Amniotic stem cell (primary cell): ENCODE measurements at places on chromosomes 7 and 10.

DNA sequence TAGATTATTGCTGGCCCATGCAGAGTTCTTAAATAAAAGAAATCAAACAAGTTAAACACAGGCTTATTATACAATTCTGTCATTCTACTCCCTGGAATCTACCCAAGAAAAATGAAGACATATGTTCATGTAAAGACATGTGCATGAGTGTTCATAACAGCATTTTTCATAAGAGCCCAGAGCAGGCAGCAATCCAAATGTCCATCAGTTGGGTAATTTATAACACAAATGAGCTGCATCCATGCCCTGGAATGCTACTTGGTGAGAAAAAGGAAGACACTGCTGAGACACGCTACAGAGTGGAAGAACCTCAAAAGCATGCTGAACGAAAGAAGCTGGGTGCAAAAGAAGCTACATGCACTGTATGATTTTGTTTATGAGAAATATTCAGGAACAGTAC, 342.6 kb downstream of the TCERG1L start:
- no peak for DNase-seq

DNA sequence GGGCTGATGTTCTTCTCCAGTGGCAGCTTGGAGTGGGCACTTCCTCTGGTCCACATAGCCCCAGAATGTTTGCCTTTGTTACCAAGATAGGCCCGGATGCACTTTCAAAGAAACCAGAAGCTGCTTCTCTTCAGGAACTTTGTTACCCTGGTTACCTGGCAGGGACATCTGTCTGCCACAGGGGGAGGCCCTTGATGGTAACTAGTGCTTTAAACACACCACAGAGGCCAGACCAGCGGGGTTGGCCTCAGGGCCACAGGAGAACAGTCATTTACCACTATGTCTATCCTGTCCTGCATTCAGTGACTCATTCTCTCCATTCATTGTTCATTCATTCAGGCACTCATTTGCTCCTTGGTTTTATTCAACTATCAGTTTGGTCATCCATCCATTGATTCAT, 11.9 kb upstream of the PLEKHA1 start:
- no peak for DNase-seq

DNA sequence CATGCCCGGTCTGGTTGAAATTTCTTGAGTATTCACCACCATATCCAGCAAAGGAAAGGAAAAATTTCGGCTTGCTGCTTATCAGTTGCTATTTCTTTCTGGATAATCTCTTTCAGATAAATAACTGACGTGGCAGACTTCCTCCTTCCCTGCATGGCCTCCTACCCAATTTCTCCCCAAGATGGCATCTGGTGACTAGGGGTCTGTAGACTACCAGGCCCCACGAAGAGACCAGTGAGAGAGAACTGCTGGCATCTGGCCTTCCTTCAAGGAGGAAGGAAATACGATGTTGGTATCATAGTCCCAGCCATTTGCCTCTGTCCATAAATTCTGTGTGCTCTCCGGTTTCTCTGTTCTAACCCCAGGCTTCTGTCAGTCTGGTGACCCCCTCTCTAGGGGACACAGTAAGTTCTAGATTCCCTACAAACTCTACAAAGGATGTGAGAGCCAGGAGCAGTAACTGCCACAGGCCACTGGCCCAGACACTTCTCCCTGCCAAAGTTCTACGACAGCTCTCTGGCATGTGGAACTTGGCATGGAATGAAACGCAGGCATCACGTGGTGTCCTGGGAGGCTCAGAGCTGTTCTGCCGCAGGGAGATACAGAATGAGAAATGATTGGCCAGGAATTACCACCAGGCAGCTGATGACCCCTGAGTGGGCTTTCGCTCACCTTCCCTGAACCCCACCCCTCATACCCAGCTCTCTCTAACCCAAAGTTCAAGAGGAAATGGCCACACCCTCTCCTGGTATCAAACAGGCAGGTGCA, 30.0 kb upstream of the MSRB2 start:
- peak; percentile 1 for DNase-seq

- DNase-seq: peak; percentile 47
Measured at GRCh38 chr7:134605978-134606923, 40.4 kb upstream of the BPGM start.

DNA sequence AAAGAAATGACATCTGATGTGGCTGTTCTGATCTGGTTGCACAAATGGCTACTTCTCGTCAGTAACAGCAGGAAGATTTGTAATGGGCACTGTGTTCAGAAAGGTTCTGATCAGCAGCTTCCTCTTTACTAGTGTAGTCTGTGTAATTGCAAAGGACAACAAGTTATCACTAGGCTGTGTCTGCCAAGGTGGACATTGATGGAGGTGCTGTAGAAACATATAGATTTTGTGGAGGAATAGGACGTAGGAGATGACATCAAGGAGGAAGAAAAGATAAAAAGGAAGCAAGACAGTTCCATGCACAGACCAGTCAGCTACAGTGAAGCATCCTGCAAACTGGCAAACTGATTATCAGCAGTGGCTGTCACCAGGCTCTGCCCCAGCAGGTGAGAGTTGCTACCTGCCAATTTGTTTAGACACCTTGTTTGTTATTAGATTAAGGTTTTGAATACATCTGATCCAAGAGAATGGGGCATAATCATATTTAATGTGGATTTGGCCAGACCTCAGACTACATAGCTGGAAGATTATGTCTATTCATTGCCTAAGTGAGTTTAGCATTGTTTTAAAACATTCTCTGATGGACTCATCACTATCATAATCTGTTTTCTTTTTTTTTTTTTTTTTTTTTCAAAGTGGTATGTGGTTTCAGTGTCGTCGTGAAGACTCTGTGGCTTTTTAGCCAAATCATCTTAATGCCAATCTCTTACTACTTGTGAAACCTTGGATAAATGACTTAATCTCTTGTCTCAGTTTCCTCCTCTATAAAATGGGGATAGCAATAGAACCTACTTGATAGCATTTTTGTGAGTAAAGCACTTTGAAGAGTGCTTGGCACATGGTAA, 417.9 kb upstream of the LRGUK start:
- DNase-seq: no peak

- no peak for DNase-seq
Measured at GRCh38 chr10:86872757-86873156, 84.7 kb downstream of the MMRN2 start.

- no peak for DNase-seq
Measured at GRCh38 chr10:101485681-101486554, 102.1 kb downstream of the POLL start.

DNA sequence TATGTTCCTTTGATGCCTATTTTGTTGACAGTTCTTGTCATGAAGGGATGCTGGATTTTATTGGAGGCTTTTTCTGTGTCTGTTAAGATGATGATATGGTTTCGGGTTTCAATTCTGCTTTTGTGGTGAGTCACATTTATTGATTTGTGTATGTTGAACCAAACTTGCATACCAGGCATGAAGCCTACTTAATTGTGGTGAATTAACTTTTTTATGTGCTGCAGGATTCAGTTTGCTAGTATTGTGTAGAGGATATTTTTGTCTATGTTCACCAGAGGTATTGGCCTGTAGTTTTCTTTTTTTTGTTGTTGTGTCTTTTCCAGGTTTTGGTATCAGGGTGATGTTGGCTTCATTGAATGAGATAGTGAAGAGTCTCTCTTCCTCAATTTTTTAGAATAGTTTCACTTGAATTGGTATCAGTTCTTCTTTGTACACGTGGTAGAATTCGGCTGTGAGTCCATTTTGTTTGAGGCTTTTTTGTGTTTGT, 345.9 kb downstream of the KIF20B start:
- DNase-seq: no peak

GRCh38 chr7:119596651-119597050, 676.3 kb upstream of the KCND2 start:
- DNase-seq: no peak

DNA sequence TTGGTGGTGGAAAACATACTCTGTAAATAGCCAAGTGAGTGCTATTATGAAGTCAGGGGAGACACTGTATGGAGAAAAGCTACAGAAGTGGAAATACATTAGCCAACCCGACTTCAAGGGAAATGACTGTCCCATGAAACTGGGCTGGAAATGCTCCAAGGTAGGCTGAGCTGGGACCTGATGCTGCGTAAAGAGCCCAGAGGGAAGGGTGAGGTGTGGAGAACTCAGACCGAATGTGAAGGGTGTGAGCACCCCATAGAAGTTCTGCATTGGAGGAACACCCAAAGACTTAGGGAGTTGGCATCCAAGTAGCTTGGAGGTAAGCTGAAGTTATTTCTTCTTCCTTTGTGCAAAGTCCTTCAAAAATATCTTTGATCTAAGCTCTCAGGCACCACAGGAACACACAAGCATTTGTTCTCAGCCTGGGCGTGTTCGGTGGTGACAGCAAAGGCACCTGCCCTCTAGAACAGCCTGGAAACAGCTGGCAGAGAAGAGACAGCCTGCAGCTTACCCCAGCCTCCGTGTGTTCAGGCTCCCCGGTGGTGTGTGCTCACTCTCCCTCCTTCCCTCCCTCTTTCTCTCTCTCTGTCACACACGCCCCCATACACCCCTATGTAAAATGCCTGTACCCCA, 19.1 kb upstream of the GJD4 start:
- DNase-seq: no peak

DNA sequence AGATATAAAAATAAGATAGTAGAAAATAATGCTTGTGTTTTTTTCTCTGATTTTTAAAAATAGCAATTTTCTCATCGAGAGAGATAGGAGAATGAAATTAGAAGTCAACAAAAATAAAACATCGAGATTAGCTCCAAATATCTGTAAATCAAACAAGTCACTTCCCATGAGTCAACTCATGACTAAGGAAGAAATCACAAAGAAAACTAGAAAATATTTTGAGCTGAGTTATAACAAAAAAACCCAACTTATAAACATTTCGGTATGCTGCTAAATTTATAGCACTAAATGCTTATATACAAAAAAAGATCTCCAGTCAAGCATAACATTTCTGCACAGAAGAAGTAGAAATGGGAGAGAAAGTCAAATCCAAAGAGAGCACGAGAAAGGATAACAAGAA, 140.1 kb downstream of the ITGA8 start:
- DNase-seq: peak; percentile 46

DNA sequence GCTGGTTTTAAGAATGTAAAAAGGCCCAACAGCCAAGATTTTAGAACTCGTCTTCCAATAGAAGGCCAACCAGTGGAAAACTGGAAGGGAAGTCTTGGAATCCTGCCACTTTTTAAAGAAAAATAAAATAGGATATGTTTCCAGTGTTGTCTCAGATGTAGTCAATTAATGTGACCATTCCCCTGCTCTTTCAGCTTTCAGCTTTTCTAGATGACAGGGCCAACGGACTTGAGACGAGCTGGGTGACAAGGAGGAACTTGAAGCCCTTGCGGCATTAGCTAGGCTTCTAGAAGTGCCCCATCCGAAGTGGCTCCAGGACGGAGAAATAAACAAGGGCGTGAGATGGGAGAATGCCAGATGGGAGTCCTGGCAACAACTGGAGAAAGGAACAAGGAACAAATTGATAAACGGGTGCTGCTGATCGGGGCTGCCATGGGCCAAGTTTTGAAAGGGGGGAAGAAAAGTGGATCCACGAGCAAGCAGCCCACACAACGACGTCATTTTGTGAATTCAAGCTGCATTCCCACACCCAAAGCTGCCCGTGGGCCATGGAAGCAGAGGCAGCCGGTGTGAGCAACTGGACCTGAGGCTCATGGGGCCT, 42.3 kb downstream of the CTBP2 start:
- no peak for DNase-seq

DNA sequence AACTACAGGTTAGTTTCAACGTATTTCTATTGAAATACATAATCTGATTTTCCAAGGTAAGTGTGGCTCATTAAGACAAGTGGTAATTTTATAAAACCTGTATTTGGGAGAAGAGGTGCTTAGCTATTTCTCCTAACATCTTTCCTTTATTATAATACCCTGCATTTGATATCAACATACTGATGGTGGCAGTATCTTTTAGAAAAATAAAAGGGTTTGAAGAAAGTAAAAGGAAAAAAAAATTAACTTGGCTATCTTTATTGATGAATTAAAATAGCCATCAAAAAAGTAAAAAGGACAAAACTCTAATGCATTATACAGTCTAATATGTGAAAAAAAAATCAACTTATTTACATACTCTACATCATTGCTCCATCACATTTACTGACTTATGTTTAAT, 68.0 kb downstream of the NRBF2 start:
- no peak for DNase-seq

GRCh38 chr7:40986351-40986873, 716.5 kb downstream of the INHBA start:
- peak; percentile 93 for DNase-seq

DNA sequence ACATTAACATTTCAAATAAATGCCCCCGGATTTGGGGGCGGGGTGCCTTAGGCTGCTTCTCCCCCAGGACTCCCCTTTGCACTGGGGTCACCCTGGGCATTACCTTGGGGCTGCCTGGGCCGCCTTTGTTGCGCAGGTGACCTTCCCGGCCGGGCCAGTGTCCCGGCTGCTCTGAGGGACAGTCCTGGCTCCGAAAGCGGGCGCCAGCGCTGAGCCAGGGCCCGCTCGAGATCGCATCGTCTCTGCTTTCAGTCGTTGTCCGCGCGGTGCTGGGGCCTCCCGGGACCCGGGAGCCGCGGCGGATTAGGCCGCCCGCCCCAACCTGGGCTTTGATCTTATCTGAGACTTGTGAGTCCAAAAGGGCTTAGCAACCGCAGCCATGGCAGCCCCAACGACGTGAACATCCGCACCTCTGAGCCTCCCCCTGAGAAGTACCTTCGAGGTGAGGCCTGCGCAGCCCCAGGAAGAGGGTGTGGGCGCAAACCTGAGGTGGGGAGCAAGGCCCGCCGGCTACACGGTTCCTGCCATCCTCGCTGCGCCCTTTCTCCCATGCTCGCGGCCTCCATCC, 14.8 kb upstream of the WAPL start:
- DNase-seq: no peak

- DNase-seq: no peak
Measured at GRCh38 chr10:89175816-89176215, 31.3 kb downstream of the CH25H start.

- no peak for DNase-seq
Measured at GRCh38 chr7:43152696-43153095, 40.2 kb downstream of the HECW1 start.

GRCh38 chr10:133159950-133160825, at the start of gene KNDC1:
Gene KNDC1 (plus strand): TSS chr10:133160219. CDS start chr10:133160468, 249 bp downstream.
- DNase-seq: no peak

- peak; percentile 55 for DNase-seq
Measured at GRCh38 chr7:81462672-81463071, 307.2 kb downstream of the HGF start.

- no peak for DNase-seq
Measured at GRCh38 chr7:45001826-45002225, 1.8 kb downstream of the CCM2 start.

DNA sequence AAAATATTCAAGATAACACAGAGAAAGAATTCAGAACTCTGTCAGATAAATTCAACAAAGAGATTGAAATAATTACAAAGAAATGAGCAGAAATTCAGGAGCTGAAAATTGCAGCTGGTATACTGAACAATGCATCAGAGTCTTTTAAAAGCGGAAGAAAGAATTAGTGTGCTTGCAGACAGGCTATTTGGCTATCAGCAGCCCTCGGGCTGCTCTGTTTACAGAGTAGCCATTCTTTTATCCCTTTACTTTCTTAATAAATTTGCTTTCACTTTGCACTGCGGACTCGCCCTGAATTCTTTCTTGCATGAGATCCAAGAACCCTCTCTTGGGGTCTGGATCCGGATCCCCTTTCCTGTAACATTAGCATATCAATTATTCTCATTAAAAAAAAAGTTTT, 1040.0 kb downstream of the SORCS3 start:
- DNase-seq: no peak

- no peak for DNase-seq
Measured at GRCh38 chr7:84083846-84084245, 110.7 kb downstream of the SEMA3A start.

GRCh38 chr10:97937928-97938327, 88.3 kb downstream of the GOLGA7B start:
- no peak for DNase-seq
